ENCODE measurements at places on chromosomes 5 and 9.

GRCh38 chr5:133376986-133377385, 235.4 kb downstream of the FSTL4 start:
- DNase-seq = no peak

DNA sequence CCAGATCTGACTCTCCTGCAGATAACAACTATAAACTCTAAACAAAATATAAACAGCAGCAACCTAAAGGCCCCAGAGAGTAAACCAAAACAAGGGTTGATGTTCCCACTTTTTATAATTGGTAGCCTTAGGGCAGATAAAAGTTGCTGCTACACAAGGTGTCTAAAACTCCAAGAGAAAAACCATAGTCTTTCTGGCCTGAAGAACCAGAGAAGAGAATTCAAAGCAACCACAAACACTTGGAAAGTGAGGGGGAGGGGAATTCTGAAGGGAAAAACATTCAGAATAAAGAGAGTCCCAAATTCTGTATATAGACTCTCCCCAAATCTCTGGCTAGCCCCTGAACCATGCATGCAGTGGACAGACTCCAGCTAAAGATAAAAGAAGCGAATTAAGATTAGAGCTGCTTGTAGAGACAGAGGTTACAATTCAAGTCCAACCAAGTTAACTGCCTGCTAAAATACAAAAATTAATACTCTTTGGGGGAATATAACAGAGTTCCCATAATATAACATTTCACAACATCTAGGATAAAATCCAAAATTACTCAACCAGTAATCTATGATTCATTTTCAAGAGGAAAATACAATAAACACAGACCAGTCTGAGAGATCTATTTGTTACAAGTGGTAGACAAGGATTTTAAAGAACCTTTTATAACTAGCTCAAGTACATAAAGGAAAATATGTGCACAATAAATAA, 37.5 kb upstream of the RGMB start:
- DNase-seq = no peak

GRCh38 chr9:105554042-105554441, 3.9 kb upstream of the FKTN start:
- DNase-seq = no peak

DNA sequence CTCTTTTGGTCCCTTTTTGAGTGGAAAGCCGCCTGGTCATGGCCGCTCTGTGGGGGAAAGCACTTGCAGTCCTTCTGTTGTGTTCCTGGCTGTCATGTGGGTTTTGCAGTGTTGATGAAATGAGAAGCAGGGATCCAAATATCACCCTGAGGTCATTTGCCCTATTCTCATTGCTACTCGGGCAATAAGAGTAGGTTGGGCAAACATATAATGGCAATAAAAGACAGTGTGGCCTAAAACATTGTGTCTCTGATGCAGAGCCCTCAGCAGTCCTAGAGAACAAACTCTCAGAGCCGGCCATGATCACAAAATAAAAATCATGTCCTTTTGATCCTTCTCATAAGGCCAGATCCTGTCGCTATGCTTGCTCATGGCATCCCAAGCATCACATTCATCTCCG, 361.1 kb upstream of the KLF4 start:
- DNase-seq = no peak

DNA sequence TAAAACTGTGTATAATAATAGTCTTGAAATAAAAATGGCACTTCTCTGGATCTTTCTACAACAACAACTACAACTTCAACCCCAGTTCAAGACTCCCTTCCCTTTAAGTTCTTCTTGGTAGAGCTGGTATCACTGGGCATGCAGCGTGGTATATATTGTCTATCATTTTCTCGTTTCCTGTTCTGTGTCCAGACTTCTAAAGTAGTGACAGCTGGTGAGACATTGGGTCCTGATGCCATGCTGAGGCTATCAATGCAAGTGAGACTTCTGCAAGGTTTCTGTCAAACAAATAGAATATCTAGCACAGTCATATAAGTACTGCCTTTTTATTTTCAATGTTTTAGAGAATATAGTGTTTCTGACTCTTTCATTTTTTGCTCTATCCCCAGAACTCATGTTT, 123.0 kb upstream of the GRIN3A start:
- DNase-seq = no peak

DNA sequence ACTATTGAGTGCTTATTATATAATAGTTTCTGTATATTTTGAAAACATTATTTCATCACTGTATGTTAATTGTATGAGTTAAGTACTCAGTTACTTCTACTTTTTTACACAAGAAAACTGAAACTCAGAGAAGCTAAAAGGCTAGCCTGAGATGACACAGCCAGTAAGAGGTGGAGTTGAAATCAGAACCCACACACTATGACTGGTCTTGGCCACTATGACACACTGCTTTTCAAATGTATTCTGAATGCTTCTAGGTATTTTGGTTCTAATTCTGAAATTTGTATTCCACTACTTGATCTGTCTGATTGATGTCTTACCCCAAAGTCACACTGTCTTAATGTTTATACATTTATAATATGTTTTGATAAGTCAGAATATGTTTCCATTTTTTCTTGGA, 181.8 kb downstream of the ZDHHC21 start:
- DNase-seq = no peak

GRCh38 chr5:122394284-122394930, 82.4 kb downstream of the SNCAIP start:
- DNase-seq = no peak

GRCh38 chr5:72115296-72115695, 8.0 kb downstream of the MAP1B start:
- no peak for DNase-seq

- no peak for DNase-seq
Observed at GRCh38 chr5:11046160-11046559, 285.1 kb upstream of the DAP start.

DNA sequence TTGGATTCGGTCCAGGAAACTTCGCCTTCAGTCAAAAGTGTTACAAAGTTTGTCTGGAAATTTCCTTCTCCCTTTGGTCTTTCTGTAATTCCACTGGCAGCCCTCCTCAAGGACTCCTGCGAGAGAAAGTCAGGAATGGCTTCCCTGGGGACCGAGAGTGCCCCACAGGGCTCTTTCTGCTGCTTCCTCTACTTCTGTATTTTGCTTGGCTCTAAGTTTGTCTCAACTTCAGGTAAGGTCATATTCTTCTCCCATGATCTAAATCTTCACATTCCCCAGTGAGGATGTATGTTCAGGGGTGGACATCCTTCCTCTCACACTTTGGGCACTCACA, 10.3 kb upstream of the RIOK2 start:
- no peak for DNase-seq

DNA sequence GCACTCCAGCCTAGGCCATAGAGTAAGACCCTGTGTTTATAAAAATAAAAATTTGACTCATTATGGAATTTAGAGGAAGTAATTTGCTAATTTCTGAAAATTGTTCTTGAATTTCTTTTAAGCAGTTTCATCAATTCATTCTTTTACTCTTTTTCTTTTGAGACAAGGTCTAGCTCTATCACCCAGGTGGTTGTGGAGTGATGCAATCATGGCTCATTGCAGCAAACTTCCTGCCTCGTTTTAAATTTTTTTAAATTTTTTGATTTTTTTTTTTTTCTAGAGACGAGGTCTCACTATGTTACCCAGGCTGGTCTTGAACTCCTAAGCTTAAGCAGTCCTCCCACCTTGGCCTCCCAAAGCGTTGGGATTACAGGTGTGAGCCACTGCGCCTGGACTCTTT, 3.1 kb upstream of the CAMLG start:
- no peak for DNase-seq

- no peak for DNase-seq
Observed at GRCh38 chr9:128092199-128092977, 24.4 kb downstream of the SLC25A25 start.

GRCh38 chr5:132180134-132180745, 47.4 kb downstream of the P4HA2 start:
- peak; percentile 33 for DNase-seq
